ENCODE measurements at places on chromosomes 4 and X.

- no peak for DNase-seq
These were observed 217.7 kb upstream of the INTU start for GRCh38 chr4:127414951-127415606.

DNA sequence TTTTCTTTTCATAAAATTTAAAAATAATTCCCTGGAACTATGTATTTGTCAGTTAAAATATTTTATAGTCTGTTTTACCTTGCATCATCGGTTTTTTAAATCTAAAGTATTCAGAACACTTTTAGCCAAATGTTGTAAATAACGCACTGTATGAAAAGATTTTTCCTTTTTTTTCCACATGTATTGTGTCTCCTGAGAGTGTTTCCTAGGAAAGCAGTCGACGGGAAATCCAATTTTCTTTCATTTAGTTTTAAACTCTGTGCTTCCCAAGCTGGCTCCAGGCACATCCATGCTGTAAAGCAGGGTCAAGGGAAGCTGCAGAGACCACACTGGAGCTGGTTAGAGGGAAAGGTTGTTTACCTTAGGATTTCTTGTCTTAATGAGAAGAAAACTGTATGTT lies 1724.3 kb upstream of the TENM3 start:
- no peak for DNase-seq

GRCh38 chrX:134619838-134620237 lies 38.4 kb downstream of the PLAC1 start:
- no peak for DNase-seq

- DNase-seq = no peak
These were observed 34.7 kb upstream of the CYP2U1 start for GRCh38 chr4:107896646-107897045.

DNA sequence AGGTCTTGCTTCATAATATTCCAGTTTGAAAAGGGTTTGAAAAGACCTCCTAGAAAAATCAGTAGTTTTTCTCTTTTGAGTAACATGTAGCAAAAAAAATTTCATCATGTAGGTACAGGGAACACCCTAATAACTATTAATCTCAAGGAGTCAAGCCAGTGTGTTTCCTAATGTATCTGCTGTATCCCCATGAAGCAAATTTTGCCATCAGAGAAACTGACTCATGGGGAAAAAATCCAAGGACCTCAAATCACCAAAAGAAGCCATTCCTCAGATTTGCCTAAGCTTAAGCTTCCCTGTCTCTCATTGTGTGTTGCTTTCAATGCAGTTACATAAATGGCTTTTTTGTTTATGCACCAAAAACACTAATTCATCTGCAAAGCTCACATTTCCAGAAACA lies 29.7 kb downstream of the F9 start:
- DNase-seq = no peak

DNA sequence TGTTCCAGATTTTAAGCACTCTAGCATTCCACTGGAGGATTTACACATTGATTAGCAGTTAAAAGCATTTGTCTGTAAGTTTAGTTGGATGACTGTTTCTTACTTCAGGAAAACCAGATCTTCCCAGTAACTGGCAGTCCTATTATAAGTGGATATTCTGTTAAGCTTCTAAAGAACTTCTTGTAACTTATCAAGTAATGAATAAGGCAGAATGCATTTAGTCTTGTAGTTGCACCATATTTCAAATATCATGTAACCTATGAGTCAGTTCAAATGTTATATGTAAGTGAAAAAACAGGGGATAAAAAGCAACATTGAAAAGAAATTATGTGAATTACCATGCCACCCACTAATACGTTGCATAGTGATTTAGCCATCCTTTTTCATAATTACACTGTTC lies 30.2 kb upstream of the TENM3 start:
- no peak for DNase-seq

DNA sequence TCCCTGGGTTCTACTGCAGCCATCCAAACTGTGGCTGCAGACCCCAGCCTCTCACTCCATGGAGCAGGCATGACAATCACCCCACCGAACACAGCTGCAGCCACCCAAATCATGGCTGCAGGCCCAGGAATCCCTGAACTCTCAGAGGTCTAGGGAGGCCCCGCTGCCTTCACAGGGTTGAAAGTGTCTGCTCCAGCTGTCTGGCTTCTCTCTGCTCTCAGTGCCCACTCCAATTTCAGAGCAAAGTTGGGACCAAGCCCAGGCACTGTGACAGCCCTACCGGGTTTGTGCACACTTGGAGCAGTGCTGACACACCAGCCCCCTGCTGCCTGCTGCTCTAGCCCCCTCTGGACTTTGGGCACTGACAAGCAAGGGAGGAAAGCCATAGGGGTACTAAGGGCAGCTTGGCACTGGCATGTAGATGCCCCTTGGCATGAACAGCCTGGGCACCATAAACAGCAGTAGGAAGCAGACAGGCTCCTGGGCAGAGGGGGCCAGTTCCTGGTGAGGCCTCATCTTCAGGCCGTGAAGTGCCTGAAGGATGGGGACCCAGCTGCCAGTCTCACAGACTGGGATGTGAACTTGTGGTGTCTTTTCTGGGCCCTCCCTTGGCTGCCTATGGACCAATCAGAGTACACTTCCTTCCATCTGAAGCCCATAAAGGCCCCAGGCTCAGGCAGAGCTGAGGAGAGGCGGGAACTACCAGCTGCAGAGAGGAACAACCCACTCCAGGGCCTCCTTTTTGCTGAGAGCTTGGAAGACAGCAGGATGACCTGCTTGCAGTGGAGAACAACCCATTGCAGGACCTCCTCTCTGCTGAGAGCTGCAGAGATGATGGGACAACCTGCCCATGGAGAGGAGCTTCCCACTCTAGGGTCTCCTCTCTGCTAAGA lies 68.8 kb downstream of the TECRL start:
- no peak for DNase-seq

GRCh38 chrX:69096963-69097362 lies 68.3 kb downstream of the PJA1 start:
- no peak for DNase-seq

- no peak for DNase-seq
These were observed 37.4 kb downstream of the TENM3 start for GRCh38 chr4:182280436-182281111.

DNA sequence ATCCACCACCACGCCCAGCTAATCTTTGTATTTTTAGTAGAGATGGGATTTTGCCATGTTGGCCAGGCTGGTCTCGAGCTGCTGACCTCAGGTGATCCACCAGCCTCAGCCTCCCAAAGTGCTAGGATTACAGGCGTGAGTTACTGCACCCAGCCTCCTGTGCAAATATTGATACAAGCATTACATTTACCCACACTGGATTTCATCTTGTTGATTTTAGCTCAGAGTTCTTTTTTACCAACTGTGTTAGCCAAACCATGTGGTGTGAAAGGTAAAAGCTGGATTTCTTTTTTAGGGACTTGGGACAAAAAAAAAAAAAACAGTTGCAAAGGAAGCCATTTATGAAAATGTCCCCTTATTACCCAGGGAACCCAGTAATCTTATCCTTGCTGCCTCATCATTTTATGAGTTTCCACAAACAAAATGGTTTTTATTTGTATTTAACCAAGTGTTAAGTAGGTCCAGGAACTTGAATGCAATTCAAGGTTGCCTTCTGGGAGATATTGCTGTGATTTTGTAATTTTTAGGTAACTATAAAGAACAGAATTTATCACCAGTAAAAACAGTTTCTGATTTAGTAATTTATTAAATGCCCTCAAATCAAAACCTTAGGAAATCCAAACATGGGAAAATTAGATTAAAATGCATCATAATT lies 202.5 kb downstream of the PALLD start:
- peak; percentile 11 for DNase-seq

DNA sequence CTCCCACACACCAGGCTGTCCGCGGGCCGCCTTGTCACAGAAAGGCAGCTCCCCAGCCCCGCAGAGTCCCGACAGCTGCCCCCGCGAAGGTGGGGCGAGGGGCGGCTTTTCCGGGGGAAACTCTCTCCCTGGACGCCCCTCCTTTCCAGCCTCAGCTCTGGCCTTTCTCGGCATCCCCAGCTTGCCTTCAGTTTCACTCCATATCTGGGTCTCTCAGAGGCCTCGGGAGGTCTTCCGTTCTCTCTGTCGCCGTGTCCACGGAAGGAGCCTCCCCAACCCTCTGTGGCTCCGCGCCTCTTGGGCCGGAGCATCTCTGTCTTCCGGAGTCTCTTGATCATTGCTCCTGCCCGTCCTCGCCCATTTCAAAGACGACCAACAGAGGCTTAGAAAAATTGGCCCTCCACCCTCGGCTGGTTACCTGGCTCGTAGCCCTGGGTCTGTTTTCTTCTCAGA lies 6.1 kb upstream of the MSX1 start:
- no peak for DNase-seq

- DNase-seq = no peak
These were observed 70.6 kb upstream of the PUDP start for GRCh38 chrX:7218321-7219152.

- DNase-seq = no peak
These were observed 126.2 kb downstream of the SORBS2 start for GRCh38 chr4:185685804-185686203.

- no peak for DNase-seq
These were observed 880 bp downstream of the UNC5C start for GRCh38 chr4:95547715-95548471.

DNA sequence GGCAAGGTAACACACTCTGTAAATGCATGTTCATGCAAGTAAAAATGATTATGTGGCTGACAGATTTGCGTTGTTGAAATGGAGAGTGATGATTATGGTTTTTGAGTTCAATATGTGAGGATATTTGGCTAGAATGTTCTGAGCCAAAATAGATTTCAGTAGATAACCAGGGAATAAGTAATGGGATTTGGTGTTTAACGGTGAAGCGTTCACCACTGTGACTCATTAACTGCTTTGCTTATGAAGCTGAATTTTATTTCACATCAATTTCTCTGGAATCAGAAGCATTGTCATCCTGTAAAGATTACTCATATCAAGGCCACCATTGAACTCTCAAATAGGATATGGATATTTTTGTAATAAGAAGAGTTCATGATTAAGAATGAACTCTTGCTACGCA lies 11.7 kb downstream of the AFP start:
- DNase-seq = no peak

DNA sequence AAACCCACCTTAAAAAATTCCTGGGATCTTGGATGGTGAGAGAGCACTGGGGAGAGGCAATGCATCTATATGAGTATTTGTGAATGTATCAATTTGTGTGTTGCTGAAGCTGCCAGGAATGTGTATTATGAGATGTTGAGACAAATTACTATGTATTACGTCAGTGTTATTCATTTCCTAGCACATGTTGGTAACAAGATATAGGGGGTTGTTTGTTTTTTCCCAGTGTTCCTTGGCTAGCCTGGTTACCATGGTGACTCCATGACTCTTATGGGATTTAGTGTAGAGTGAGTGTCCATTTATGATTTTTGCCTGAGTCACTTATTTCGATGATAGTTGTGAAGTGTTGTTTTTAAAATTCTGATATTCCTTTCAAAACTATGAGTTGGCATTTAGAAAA lies 65.6 kb downstream of the RAB40A start:
- peak; percentile 0 for DNase-seq

- DNase-seq = no peak
These were observed 46.9 kb upstream of the GRXCR1 start for GRCh38 chr4:42845586-42845985.

DNA sequence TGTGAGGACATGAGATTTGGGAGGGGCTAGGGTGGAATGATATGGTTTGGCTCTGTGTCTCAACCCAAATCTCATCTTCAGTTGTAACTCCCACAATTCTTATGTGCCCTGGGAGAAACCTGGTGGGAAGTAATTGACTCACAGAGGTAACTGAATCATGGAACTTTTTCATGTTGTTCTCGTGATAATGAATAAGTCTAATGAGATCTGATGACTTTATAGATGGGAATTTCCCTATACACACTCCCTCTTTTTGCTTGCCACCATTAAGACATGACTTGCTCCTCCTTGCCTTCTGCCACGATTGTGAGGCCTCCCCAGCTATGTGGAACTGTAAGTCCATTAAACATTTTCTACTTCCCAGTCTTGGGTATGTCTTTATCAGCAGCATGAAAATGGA lies 253.2 kb upstream of the GK2 start:
- no peak for DNase-seq

DNA sequence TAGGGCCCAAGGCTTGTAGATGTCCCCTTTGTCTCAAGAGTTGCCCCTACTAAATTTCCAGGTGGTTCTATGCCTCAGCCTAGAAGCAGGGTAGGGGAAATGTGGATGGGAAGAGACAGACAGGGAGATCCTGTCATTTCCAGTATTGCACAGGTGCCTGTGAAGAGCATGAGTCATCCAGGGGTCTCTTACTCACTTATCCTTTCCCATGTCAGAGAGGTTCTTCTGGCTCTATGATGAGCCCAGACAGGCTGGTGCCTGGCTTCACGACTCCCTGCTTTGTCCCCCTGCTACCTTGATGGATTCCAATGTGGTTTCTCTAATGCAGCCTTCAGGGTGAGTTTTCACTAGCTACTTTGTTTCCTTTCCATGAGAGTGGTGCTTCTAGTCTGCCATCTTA lies 35.2 kb upstream of the DDX60 start:
- no peak for DNase-seq

DNA sequence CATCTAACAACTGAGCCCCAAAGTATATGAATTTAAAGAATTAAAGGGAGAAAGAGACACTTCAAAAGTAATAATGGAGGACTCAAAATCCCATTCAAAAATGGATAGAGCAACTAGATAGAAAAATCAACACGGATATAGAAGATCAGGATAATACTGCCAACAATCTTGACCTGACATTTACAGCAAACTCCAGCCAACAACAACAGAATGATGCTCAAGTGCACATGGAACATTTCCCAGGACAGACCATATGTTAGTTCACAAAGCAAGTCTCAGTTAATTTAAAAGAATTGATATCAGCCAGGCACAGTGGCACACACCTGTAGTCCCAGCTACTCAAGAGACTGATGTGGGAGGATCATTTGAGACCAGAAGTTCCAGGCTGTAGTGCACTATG lies 72.0 kb upstream of the SMARCAD1 start:
- no peak for DNase-seq

DNA sequence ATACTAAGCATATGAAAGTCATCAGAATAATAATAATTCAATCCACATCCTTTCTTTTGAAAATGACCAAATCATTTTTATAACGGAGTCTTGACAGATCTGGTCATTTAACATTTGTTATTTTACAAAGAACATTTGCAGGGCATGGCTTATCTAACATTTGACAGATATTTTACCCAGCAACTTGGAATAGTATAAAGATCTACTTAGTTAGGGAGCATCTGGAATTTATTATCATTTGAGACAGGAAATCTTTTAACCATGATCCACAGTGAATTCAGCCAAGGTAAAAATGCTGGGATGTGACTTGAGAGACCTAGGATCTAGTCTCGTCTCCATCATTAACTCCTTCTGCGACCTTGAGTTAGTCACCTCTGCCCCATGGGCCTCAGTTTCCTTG lies 22.4 kb downstream of the STARD8 start:
- no peak for DNase-seq

DNA sequence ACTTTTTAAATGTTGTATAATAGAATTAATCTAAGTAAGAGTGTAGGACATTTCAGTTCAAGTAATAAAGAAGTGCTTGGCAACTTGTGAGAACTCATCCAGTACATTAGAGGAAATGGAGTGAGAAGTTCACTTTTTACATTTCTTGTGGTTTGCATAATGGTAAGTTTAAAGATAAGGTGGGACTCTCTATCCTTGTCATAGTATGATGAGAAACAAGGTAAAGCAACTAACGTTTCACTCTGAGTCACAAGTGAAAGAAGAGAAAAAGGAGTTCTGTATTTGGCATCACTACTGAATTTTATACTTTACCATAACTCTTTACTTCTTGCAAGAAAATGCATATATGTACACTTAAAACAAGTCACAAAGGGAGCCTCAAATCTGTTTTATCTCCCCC lies 219.4 kb downstream of the SLC4A4 start:
- no peak for DNase-seq

All from NCI-H774 (cell line).